HFFc6 (cell line): ENCODE measurements at places on chromosomes 7 and 10. TPM values are rescaled to one million over a fixed set of nuclear protein-coding genes. Genes with fewer than 3 reads are reported as not detected.

GRCh38 chr10:132774181-132774901 lies 11.6 kb downstream of the NKX6-2 start:
- no peak for DNase-seq

- no peak for DNase-seq
These were observed 47.2 kb upstream of the AKR1E2 start for GRCh38 chr10:4778761-4779160.

The HERC4 gene
- total RNA-seq: 217 to 283 TPM (median 225 TPM) in 3 replicates

The C10orf67 gene
- 0.41 to 0.64 TPM (median 0.55 TPM) in 3 replicates for total RNA-seq

The IQUB gene
- total RNA-seq: 0.08 TPM in 1 of 2 replicates, not detected in the other
